Mammary epithelial cell (primary cell): ENCODE measurements at places on chromosomes 16 and 17. TPM values are rescaled to one million over a fixed set of nuclear protein-coding genes. Genes with fewer than 3 reads are reported as not detected.

GRCh38 chr16:19505600-19506303 lies 16.1 kb downstream of the GDE1 start:
- no peak for DNase-seq

DNA sequence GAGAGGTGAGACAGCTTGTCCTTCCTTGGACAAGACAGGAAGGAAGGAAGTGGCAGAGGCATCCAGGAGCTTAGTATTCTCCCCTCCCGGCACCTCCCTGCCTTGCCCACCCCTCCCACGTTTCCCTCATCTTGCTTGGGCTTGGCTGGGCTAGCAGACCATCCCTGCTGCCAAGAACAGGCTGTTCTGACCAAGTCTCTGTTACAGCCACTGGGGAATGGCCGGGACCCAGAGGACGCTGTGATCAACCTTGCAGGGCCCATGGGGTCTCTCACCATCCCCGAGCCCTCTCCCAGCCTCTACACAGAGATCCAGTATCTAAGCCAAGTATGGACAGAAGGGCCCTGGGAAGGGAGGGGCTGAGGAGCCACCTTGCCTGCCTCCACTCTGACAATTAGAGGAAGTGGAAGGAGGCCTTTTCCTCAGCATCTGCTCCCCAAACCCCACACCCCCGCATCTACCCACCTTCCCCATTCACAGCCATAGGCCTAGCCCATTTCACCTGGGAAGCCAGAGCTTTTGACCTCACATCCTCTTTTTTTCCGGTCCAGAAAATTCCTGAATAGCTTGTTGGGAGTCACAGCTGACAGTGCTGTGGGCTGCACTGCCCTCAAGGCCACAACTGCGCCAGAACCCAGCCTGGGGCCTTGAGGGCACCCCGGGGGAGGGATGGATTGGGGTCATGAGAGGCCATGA lies 14.1 kb downstream of the CD300LG start:
- no peak for DNase-seq

- DNase-seq = no peak
Observed at GRCh38 chr17:50472286-50472685, 3.6 kb upstream of the CHAD start.

GRCh38 chr16:1013593-1013900 lies 32.0 kb downstream of the SOX8 start:
- no peak for DNase-seq

The ACSM2A gene
- total RNA-seq = not detected

The RDM1 gene
- 0.50 TPM for total RNA-seq
